ENCODE measurements at places on chromosomes 11 and 22. TPM values are rescaled to one million over a fixed set of nuclear protein-coding genes. Genes with fewer than 3 reads are reported as not detected.

The OPCML gene
- total RNA-seq, result not detected

The CNGA4 gene
- not detected for total RNA-seq

The RAG2 gene
- total RNA-seq, result not detected

The SLC17A6 gene
- total RNA-seq, result not detected

The ANGPTL5 gene
- 0.19 TPM for total RNA-seq

The FAM83F gene
- not detected for total RNA-seq

The LIF gene
- 0.19 TPM for total RNA-seq

The ENTHD1 gene
- not detected for total RNA-seq

The TMEM134 gene
- total RNA-seq, result 32.0 TPM

The P2RY6 gene
- total RNA-seq, result 0.29 TPM

The OR51B6 gene
- not detected for total RNA-seq

The CASTOR1 gene
- total RNA-seq, result 10.8 TPM

The GSTP1 gene
- 524 TPM for total RNA-seq

The IFITM1 gene
- total RNA-seq, result 0.57 TPM

Measured in vein endothelial cell (primary cell).